ENCODE measurements at places on chromosomes 4 and X.

GRCh38 chrX:138690591-138690990 is 20.9 kb downstream of the FGF13 start:
- DNase-seq: no peak

- DNase-seq: no peak
Measured at GRCh38 chr4:147550626-147551246, 66.5 kb upstream of the TMEM184C start.

DNA sequence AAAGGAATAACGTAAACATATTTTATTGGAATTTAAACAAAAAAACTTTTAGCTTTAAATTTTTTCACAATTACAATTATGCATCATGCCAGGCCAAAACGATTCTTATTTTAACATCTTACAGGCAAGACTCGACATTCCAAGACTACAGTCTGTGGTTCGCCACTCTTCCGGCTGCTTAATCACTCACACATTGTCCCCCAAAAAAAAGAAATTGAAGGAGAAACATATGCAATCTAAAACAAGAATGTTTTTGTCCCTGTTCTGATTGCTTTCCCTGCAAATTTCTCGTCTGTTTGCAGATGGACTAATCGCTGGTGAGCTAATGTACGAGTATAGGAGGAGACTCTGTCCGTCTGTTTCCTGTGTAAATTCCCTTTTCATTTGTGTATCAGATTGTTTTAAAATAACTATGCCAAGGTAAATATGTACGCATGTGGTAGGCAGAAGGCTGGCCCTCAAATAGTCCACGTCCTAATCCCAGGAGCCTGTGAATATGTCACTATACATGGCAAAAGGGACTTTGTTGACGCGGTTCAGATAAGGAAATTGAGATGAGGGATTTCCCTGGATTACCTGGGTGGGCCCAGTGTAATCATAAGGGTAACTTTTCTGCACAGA is 37.7 kb upstream of the MTNR1A start:
- no peak for DNase-seq

- no peak for DNase-seq
Measured at GRCh38 chr4:86967798-86968197, 33.0 kb downstream of the AFF1 start.

GRCh38 chr4:8886612-8887406 is 15.2 kb upstream of the HMX1 start:
- DNase-seq: no peak

GRCh38 chrX:102860235-102860634 is 76.8 kb upstream of the RAB40AL start:
- DNase-seq: no peak

Data from activated T-helper 1 cell treated with anti-CD3 and anti-CD28 coated beads, Interleukin-2, amount 50 U/mL, for 16 hours (primary cell).